ENCODE measurements at places on chromosomes 5 and 9.

- DNase-seq = no peak
These were observed 3.2 kb upstream of the FBXO4 start for GRCh38 chr5:41921874-41922273.

DNA sequence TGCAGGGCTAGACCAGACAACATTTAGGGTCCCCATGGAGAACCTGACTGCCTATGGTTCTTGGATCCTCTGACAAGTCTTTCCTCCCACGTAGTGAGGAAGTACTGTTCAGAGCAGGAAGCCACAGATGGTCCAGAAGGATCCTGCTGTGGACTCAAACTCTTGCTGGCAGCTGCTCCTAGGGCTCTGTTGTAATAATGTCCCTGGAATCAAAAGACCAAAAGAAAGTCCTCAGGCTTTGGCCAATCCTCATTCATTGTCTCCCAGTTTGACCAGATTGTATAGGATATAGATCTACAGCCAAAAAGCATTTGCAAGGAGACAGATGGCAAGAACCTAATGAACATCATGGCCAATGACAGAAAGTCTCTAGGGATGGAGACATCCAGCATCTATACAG lies 53.9 kb downstream of the SEMA6A start:
- no peak for DNase-seq

- DNase-seq = no peak
These were observed 571.9 kb upstream of the FTMT start for GRCh38 chr5:121279801-121280200.

DNA sequence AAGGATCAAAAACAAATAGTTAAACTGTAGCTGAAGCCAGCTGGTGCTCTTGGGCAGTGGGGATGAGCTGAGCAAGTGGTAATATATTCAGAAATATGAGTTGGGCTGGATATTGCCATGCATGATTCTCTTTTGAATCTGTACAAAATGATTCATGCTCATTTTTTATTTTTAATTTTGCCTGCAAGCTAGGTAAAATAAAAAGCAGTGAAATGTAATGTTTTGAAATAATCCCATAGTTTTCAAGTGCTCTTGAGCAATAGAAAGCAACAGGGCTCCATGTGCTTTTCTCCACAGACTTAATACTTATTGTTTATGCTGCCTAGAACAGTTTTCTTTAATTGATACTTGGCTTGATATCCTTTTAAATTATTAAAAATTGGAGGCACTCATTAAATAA lies 489.3 kb downstream of the TLE4 start:
- no peak for DNase-seq

- no peak for DNase-seq
These were observed 2.2 kb downstream of the COL23A1 start for GRCh38 chr5:178587763-178588611.

DNA sequence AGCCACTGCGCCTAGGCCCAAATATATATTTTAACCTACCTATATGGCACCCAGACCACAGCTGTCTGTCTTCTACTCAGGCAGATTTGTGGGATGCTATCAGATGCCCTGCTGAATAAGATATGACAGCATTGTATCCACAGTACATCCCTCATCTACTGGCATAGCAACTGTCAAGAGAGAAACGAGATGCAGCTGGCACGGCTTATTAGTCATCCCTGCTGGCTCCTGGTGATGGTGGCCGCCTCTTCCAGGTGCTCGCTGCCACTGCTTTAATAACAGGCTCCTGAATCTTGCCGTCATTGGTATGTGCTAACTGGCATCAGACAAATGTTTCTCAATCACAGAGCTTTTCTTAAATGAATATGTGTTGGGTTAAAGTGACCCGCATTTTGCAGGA lies 34.0 kb downstream of the B4GALT1 start:
- no peak for DNase-seq

GRCh38 chr5:58524571-58524970 lies 33.3 kb downstream of the GAPT start:
- DNase-seq = no peak

DNA sequence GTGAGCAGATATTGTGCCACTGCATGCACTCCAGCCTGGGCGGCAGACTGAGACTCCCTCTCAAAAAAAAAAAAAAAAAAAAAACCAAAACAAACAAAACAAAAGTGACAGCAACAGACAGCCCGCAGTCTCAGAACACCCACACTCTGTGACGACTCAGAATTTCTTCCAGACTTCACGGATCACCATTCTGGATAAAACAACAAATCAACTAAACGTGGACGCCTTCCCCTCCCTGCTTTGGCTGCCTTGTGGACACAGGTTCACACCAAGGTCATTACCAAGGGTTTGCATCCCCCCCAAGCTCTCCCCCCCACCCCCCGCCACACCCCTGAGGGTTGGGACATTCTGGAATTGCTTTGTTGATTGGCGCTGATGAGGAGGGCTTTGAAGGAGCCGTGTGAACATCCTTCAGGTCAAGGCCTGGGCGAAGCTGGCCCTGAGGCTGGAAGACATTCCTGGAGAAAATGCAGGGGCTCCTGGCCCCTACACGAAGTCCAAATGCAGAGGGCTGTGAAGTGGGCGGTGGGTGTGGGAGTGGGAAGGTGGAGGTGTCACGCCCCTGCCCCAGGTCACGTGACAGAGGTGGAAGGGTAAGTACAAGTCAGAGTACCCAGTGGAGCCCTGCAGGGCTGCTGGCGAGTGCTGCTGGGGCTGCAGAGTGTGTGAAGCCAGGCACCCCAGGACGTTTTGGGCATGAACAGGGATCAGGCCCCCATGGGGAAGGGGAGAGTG lies 10.1 kb downstream of the LCN10 start:
- no peak for DNase-seq

GRCh38 chr5:14202462-14202861 lies 59.3 kb downstream of the TRIO start:
- DNase-seq = no peak

Data from stimulated activated CD8-positive, alpha-beta memory T cell treated with anti-CD3 and anti-CD28 coated beads, Interleukin-7, amount 100 ng/mL, for 48 hours (primary cell).